Midbrain (tissue), 1 donor: ENCODE measurements at places on chromosomes 3 and 15.

DNA sequence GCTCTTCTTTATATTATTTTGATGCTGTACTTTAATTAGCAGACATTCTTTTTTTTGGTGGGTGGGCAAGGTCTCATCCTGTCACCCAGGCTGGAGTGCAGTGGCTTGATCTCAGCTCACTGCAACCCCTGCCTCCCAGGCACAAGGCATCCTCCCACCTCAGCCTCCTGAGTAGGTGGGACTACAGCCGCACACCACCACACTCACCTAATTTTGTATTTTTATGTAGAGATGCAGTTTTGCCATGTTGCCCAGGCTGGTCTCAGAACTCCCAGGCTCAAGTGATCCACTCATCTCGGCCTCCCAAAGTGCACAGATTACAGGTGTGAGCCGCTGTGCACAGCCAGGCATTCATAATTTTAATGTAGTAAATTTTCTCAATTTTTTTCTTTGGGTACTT, 608.1 kb downstream of the ZNF385D start:
- DNase-seq, result no peak

DNA sequence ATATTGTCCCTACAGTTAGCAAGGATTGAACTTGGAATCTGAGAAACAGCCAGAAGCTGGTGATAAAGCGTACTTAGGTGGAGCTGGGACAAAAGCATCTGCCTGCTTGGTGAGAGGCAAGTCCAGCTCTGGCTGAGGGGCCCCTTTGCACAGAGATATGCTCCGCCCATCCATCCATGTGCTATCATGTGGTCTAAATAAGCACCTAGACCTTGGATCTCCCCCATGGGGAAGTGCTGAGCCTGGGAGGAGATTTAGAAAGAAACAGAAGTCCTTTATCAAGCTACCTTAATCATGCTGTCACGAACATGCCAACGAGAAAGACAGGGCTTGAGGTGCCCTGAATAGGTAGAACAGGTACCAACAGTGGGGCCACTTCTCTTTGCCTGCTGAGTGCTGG, 369.5 kb downstream of the FOXP1 start:
- DNase-seq, result no peak

DNA sequence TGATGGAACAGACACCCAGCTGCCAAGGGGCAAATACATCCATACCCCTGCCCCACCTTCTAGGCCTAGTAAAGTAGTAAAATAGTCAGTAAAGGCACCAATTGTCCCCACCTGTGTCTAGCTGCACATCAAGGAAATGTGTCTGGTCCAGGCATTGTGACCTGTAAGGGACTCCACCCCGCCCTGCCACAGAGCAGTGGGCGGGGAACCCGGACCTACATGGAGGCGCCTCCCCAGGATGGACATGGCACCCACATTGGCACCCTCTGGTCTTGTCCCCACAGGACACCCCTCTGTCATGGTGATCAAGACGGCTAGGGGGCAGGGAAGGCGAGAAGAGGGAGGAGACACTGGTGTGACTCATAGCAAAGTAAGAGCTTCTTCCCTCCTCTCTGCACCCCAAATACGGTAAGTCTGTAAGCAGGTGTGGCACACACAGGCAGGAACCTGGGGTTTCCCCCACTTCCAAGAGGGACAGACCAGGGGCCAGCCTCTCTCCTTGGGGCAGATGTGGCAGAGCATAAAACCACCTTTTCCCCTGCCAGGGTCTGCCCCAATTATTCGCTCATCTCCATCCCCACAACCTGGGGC, 13.5 kb upstream of the LINGO1 start:
- no peak for DNase-seq

- peak; percentile 84 for DNase-seq
Measured at GRCh38 chr3:134364061-134364935, 9.9 kb downstream of the AMOTL2 start.

- no peak for DNase-seq
Measured at GRCh38 chr3:110804856-110805255, 266.8 kb upstream of the NECTIN3 start.

DNA sequence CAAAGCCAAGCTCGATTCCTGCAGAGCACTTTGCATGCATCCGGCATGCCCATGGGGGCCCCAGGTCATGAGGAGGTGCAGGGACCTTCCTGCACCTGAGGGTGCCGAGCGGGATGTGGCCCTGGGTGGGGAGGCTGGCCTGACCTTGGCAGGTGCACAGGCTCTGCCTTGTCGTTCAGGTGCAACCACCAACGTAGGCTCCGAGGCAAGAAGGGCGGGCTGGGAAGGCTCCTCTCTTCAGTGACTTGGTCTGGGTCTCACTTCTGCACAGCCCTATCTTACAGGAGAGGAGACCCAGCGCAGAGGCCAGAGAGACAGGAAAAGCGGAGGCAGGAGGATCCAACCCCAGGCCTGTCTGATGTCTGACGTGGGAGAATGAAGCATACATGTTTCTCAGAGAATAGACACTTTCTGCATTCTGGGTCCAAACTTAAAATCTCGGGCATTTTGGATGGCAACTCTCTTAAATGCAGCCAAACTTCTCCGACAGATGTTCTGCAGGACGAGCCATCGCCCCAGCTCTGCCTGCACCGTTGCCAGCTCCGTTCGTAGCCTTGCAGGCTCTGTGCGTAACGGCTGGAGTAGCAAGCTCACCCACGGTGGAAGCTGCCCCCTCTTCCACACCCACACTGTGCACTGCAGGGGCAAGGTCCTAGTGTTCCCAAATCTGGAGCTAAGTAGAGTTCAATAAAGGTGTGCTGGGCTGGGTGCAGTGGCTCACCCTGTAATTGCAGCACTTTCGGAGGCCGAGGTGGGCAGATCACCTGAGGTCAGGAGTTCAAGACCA, 60.8 kb upstream of the SNRPA1 start:
- no peak for DNase-seq

DNA sequence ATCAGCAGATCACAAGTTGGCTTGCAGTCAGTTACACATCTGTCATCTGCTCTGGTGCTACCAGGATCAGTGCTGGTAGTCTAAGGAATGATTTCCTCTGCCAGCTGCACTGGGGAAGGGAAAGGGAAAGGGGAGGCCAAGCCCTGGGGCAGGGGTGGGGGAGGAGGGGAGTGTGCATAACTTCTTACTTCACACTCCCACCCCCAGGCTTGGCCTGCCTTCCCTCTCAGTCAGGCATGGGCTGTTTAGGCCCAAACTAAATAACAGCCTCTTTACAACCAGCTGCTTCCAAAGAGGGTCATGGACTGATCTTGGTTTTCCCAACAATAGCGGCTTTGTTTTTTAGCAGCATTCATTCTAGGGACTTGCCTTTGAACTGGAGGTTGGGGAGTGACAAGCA, 86.1 kb upstream of the PSMD6 start:
- peak; percentile 74 for DNase-seq

GRCh38 chr3:7204848-7205156, 343.9 kb downstream of the GRM7 start:
- no peak for DNase-seq

- DNase-seq, result no peak
Measured at GRCh38 chr15:98824595-98824994, 176.3 kb downstream of the IGF1R start.
